ENCODE measurements at places on chromosomes 3 and 15. TPM values are rescaled to one million over a fixed set of nuclear protein-coding genes. Genes with fewer than 3 reads are reported as not detected.

The SLC38A3 gene
- polyA plus RNA-seq, result 10.0 TPM

The PPCDC gene
- polyA plus RNA-seq, result 11.5 TPM

The FBXO40 gene
- polyA plus RNA-seq, result 0.07 TPM

The CCDC9B gene
- 8.2 TPM for polyA plus RNA-seq

The MCF2L2 gene
- polyA plus RNA-seq, result 3.0 TPM

The FHIT gene
- polyA plus RNA-seq, result 9.1 TPM

The PIK3CA gene
- polyA plus RNA-seq, result 34.5 TPM

The LRRC49 gene
- 24.3 TPM for polyA plus RNA-seq

The GOLGA8Q gene
- 1.6 TPM for polyA plus RNA-seq

The DNAH12 gene
- polyA plus RNA-seq, result 6.1 TPM

The ADAMTSL3 gene
- 20.0 TPM for polyA plus RNA-seq

The ACKR4 gene
- 1.4 TPM for polyA plus RNA-seq
